ENCODE measurements at places on chromosomes 11 and 22.
A peak's percentile ranks its signal among the peaks of the same experiment; 100 is the strongest.

DNA sequence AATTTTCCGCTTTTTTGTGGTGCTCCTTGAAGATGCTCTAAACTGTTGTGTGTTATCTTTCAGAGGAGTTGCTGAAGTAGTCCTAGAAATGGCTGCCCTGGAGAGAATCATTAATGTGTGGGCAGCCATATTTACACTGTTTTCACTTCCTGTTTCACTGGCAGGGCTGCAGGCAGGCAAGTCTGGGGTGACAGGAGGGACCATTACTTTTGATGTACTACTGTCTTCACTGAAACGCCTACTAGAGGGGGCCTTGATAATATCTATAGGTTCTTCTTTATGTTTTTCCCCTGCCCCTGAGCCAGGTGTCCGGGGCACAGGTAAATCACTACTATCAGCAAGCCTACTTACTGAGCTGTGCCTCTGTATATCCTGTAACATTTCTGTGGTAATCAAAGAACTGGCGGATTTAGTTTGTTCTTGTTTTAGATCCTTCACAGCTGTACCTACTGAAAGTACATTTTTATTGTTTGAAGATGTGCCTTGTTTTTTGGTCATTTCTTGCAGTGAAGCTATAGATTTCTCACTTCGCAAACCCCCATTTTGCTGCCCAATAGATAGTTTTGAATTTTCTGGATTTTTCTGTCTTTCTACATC is 39.7 kb downstream of the ACAT1 start:
- peak; percentile 69 for DNase-seq

DNA sequence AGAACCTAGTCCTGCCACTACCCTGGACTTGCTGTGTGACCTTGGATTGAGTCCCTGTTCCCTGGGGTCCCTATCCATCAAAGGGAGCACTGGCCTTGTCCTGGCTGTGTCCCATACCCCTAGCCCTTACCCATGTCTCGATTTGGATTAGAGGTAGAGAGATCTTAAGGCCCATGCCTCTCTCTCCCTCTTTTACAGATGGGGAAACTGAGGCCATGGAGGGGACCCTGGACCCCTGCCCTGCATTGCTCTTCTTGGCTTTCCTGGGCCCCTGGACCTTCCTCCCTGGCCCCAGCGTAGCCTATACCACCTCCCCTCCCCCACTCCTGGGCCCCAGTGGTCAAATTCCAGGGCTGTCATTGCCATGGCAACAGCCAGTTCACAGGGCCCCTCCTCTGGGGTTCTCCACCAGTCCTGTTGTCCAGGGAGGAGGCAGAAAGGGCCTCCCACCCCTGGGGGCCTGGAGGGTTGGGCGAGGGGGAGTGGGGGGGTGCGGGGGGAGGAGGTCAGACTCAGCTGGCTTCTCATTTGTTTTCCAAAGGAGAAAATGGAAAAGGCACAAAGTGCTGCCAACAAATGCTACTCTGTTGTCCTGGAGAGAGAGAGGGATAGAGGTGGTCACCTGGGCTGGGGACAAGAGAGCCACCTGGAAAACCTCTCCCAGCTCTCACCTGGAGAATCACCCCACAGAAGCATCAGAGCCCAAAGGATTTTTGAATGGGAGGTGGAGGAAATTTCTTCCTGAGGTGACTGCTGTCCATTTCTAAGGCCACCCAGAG is 23.3 kb downstream of the ARHGEF17 start:
- no peak for DNase-seq

DNA sequence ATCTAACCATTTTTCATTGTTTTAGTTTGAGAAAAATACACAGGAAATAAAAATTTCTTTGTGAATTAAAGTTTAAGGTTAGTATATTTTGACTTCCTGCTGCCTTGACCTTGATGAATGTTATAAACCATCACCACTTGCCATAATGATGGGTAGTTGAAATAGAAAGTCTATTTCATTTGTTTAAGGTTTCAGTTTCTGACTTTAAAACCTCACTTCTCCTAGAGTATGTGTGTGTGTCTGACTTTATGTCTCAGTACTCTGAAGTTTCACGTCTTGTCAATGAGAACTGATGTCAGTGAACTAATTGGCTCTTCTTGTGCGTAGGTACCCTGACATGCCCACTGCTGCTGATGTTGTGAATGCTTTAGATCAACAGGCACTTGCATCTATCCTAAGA is 188.2 kb downstream of the METTL15 start:
- peak; percentile 6 for DNase-seq

- no peak for DNase-seq
These were observed at the start of gene CASP5 for GRCh38 chr11:105023003-105023402. Gene CASP5 (minus strand): TSS chr11:105023168. CDS start chr11:105023136, 32 bp downstream.

GRCh38 chr22:41092847-41093411 is 537 bp downstream of the EP300 start:
- no peak for DNase-seq

Measured in GM10248 (cell line).